ENCODE measurements at places on chromosomes 5 and 9. TPM values are rescaled to one million over a fixed set of nuclear protein-coding genes. Genes with fewer than 3 reads are reported as not detected.

- no peak for DNase-seq
Observed at GRCh38 chr5:165393839-165394238, 1888.4 kb downstream of the MAT2B start.

DNA sequence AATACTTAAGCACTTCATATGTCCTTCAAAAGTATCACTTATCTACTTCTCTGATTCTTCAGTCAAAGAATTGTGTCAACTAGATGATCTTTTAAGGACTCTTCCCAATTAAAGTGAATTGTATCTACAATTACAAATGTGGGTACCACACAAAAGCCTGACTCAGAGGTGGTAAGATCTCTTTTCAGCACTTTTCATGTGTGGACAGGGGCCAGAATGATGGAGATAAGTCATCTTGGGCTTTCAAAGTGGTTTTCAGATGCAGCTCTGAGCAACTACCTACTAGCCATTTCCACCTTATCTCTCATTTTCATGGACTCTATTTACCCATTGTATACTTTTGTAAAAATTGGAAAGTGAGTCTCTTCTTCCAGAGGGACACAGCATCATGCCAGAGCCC, 8.4 kb downstream of the COX7C start:
- DNase-seq: peak; percentile 10

- peak; percentile 63 for DNase-seq
Observed at GRCh38 chr9:129006328-129007034, 21.6 kb downstream of the SH3GLB2 start.

GRCh38 chr5:99320436-99320835, 391.6 kb upstream of the CHD1 start:
- DNase-seq: no peak

The IFNA14 gene
- total RNA-seq: not detected
